Activated CD4-positive, CD25-positive, alpha-beta regulatory T cell treated with anti-CD3 and anti-CD28 coated beads, Interleukin-2, amount 50 U/mL, for 24 hours (primary cell): ENCODE measurements at places on chromosomes 4 and X.

DNA sequence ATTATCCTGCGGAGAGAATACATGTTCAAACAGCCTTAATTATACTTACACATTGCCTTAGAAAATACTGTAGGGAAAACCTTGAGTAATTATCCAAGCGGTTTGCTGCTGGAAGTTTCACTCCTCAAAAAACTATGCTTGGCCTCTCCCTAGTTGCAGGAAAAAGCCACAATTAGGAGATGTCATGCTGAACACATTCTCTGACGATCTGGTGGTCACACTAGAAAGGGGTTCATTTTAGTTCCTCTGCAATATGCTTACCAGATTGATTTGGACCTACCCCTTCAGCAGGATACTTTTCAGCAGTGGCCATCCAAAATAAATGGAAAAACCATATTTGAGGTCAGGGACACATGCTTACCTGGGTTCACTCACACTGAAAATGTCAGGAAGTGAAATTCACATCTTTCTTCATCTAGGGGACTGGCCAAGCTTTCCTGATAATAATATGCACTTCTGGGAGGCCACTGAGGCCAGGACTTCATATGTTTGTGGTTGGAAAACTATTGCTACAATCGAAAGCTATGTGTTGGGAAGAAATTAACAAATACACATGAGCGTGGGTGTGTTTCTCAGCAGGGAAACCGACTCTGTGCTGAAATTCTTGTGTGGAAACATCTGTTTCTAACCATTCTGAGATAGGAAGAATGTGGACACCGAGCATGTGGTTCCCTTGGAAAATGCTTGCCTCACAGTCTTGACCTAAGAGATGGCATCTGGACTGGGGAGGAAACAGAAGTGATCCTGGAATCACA is 68.8 kb downstream of the ATXN3L start:
- ATAC-seq, result no peak

DNA sequence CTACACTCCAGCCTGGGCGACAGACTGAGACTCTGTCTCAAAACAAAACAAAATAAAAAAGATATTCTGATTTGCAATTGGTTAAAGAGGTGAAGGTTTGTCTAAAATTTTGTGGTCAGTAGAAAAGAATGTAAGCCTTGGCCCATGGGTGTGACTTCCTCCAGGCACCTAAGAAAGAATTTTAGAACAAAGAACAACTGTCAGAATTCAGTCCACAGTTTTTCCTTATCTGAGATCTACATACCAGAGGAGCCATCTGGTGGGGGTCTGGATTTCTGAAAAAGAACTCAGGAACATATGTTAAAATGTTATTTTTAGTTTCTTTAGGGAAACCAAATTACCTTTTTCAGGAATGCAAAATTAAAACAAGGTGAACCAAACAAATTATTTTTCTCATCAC is 434.1 kb downstream of the ANKRD50 start:
- no peak for ATAC-seq

DNA sequence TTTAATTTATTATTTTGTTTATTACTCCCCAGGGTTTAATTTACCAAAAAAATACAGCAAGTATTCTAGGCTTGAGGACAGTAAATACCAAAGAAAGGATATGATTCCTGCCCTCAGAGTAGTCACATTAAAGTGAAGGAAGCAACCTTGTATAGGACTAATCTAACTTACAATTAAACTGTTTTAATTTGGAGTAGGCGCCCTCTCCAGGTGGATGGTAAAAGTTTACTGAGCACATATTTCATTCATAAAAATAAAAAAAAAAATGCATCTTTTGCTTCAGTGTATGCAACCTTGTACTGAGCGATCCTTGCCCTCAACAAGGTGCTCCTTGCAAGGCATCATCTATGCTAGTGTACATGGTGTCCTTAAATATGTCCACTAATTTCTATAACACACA is 72.0 kb upstream of the MAGEB16 start:
- ATAC-seq, result no peak

- ATAC-seq, result no peak
Observed at GRCh38 chr4:159600061-159600460, 497.2 kb downstream of the RAPGEF2 start.

DNA sequence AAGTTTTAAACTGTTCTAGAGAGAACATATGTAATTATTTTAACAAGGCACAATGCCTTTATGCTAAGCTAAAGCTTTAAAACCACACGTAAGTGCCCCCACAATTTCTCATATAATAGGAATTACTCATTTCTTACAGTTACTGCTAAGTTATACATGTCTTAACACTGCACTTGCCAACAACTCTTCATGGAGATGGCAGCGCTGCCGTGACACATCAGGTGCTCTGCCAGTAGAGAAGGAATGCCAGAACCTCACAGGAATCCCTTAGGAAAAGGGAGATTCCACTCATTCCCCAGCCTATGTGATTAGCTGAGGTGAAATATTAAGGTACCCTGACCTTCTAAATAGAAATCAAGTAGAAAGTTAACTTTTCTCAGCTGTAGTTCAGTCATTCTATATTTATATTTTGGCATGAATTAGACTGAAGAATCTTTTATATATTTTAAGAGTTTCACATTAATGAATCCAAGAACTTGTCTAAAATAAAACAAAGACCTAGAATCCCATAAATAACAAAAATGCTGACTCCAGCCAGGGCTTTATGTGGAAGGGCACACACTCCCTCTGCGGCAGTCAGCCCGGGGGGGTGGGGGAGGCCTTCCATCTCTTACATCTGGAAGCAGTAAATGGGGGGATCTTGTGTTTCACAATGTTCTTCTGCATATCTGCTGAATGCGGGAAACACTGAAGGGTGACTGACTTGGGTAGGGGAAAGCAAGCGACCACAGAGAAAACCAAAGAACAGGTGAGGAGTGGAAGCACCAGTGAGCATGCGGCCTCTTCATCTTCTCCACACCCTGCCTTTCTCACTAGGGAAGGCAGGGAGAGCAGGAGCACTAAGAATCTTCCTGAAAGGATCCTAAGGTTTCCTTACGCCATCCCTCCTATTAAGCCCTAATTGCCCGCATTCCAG is 23.7 kb downstream of the ACSL1 start:
- no peak for ATAC-seq

- no peak for ATAC-seq
Observed at GRCh38 chr4:109295081-109295480, 7.4 kb downstream of the COL25A1 start.

DNA sequence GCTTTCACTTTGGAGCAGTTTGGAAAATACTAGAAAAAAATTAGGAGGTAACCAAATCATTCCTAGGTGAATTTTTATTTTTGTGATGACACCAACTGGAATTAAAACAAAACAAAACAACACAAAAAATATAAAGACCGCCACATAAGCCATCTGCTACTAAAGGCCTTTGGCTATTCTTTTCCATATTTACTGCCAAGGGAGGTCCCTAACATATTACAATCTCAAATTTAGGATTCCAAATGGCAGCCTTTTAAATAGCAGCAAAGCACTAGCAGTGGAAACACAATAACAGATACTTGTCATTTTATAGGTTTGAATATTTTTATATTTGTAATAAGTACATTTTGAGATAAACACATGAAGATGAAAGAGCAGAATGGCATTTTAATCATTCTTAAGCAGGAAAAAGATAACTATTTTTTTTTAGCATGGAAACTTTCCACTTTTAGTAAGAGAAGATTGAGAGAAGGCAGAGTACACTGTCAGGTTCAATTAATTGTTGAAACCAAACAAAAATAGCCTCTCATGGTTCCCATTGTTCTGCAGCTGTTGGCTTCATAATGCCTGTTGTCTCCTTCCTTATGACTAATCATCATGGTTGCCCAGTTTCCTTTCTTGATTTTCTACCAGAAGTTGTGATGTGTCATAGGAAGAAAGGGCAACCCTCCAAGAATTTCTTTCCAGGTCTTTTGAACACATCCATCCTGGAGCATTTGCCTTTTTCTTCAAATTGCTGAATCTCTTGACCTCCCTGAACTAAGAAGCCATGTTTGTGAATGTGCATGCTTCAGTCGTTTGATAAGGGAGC is 219.0 kb upstream of the EMCN start:
- no peak for ATAC-seq

DNA sequence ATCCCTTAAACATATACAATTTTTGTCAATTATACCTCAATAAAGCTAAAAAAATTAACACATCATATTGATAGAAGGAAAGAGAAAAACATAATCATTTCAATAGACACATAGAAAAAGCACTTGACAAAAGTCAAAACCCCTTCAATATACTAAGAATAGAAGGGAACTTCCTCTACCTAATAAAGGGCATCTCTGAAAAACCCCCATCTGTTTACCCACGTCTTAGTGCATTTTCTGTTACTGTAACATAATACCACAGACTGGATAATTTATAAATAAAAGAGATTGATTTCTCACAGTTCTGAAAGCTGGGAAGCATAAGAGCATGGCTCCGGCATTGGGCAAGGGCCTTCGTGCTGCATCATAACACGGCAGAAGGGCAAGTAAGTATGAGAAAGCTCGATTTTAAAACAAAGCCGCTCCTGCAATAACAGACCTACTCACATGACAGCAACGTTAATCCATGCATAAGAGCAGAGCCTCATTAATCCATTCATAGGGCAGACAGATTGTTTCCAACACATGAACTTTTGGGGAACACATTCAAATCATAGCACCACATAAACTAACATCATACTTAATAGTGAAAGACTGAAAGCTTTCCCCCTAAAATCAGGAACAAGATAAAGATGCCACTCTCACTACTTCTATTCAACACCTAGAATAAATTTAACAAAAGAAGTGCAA is 15.7 kb downstream of the STEEP1 start:
- no peak for ATAC-seq

DNA sequence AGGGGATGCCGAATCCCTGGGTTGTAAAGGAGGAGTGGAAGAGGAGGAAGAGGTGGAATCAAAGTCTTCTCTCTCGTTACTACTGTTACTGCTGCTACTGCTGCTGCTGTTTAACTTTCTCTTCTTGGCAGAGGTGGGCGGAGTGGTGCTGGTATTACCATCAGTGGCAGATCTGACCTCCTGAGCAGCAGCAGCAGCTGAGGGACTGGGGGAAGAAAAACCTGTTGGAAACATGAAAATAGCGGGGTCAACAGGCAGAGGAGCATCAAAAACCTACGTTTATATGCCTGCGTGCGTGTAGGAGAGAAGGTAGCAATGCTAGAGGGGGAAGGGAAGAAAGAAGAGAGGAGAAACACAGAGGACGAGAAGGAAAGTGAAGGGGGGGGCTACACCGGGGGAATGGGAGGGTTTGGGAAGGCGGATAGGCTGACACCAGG is 339 bp downstream of the CUL4B start:
- ATAC-seq, result peak; percentile 46

DNA sequence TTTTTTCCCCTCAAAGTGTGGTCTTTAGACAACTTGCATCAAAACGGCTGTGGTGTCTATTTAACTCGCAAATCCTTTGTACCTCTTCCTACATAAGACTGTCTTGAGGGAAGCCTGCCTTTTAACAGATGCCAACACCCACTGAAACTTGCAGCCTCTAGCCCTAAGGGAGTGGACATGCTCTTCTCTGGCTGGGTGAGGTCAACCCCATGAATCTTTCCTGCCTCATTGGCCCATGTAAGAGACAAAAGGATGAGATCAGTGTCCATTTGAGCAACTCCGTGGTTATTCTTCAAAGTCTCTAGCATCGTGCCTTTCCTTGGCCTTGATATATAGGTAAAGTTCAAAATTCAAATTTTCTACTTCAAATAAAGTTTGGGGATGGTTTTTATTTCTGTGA is 134.7 kb downstream of the SHROOM3 start:
- no peak for ATAC-seq

- ATAC-seq, result no peak
Observed at GRCh38 chr4:10015140-10015753, 6.0 kb downstream of the SLC2A9 start.

DNA sequence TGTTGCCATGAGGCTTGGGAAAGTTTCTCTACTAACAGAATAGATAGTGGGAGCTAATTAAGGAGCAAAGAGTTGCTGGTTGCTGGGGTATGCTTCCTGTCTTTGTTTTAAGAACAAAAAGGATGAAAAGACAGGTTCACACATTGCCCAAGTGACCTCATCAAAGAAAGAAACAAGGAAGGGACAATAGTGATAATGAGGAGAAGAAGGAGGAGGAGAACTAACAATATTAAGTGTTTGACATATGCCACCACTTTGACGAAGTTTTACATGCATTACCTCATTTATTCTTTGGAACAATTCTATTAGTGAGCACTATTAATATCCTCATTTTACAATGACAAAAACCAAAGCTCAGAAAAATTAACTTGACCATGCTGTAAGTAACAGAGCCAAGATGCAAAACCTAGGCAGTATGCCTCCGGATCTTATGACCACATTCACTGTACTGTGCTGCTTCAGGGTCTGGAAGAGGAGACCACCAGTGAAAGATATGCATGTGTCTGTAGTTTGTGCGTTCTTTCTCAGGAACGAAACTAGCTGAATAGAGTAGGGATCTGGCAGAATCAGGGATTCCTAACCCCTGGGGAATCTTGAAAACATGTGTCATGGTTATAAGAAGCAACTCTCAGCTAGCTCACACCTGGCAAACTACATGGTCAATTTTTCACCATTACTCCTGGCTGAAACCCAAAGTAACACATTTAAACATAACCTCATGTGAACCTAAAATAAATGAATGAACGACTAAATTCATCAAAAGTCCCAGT is 83.8 kb downstream of the MOSPD2 start:
- no peak for ATAC-seq

GRCh38 chr4:25790024-25790423 is 72.8 kb downstream of the SEL1L3 start:
- no peak for ATAC-seq

DNA sequence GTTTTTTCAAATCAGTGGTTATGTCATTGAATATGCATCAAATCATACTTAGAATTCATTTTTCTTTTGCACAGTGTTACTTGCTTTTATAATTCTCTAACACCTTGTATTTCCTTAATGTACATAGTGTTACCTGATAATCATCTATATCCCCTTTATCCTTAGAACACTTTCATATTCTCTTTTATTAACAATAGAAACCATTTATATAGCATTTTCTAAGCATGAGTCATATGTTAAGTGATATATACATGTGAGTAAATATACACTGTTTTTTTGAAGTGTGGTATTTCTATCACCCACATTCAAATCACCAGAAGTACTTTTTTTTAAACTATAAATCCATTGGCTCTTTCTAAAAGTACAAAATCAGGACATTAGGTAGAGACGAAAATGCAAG is 15.3 kb downstream of the EPHA5 start:
- ATAC-seq, result no peak

- peak; percentile 40 for ATAC-seq
Observed at GRCh38 chr4:127783026-127783769, 1.1 kb downstream of the HSPA4L start.

DNA sequence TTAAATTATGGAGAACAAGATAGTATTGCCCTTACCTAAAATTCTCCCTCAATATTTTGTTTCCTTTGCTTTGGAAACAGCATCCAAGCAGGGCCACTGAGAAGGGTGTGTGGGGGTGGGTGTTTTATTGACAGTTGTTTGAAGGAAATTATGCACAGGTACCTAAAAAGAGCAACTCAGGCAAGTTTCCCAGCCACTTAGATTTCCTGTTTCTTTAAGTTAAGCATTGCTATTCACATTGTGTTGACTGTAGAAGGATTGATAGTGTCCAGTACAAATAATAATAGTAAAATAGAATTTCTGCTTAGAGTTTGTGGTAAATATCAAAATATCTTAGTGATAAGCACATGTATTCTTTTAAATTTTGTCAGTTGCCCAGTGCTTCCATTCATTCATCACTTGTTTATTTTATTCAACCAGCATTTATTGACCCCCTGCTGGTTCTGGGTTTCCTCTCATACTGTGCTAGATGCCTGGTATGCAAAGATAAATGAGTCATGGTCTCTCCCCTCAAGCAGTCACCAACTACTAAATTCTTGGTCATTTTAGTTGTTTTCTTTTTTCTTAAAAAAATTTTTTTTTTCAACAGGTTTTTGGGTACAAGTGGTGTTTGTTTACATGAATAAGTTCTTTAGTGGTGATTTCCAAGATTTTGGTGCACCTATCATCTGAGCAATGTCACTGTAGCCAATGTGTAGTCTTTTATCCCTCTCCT is 50.0 kb downstream of the GALNT7 start:
- ATAC-seq, result no peak
